ENCODE measurements at places on chromosomes 13 and 19. TPM values are rescaled to one million over a fixed set of nuclear protein-coding genes. Genes with fewer than 3 reads are reported as not detected.
A peak's percentile ranks its signal among the peaks of the same experiment; 100 is the strongest.

DNA sequence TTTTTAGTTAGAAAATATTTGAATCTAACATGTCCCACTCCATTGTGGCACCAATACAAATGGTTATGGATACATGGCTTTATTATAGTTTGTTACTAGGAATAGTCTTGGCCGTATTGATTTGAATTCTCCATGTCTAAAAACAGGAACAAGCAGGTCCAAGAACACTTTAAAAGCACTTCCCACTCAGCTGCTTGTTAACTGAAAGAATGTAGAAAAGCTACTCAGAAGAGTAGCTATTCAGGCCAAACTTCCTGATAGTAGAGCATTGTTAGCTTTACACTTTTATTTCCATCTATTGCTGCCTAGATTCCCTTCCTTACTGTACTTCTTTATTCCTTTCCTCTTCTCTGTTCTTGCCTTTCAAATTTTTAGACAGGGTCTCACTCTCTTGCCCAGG, 6.9 kb downstream of the PIBF1 start:
- DNase-seq = no peak

- no peak for DNase-seq
Measured at GRCh38 chr13:36746051-36746450, 72.2 kb downstream of the SERTM1 start.

Gene CD79A
- polyA plus RNA-seq = 0.43 TPM

GRCh38 chr19:1183543-1184172, 9.6 kb upstream of the SBNO2 start:
- no peak for DNase-seq

Gene CCNE1
- 0.74 TPM for polyA plus RNA-seq

DNA sequence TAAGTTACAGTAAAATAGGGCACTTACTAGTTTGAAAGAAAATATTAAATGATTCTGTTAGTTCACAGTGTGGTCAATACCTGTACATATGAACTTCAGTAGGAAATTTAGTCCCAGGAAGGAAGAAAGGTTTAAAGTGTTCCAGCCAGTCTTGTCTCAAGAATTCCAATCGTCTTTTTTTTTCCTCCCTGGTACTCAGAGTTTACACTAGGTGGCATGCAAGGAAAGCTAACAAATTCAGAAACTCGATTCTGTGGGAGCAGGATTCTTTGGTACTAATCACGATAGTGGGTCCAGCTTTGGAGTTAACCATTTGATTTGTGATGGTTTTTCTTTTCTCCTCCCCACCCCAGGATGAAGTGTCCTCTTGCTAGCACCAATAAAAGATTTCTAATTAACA, 43.6 kb downstream of the POLR1D start:
- no peak for DNase-seq

Gene SHD
- 15.7 TPM for polyA plus RNA-seq

- no peak for DNase-seq
Measured at GRCh38 chr19:13122275-13122878, 4.3 kb downstream of the NACC1 start.

- no peak for DNase-seq
Measured at GRCh38 chr13:86729206-86729605, 930.0 kb upstream of the SLITRK6 start.

DNA sequence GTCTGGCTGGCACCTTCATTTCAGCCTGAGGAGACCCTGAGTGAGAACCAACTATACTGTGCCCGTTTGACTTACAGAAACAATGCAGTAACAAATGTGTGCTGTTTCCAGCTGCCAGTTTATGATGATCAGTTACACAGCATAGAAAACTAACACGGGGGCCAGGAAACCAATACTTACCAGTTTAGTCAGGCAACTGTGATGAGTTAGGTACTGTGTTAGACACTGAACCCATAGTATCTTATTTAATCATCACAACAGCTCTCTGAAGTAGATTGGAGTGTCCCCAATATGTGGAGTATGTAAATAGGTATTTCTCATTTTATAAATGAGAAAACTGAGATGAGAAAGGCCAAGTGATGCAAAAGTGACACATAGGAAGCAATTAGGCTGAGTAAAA, 620.9 kb upstream of the KLF12 start:
- no peak for DNase-seq

Gene ZNF320
- polyA plus RNA-seq = 0.65 TPM

Gene DZIP1
- 0.46 TPM for polyA plus RNA-seq

DNA sequence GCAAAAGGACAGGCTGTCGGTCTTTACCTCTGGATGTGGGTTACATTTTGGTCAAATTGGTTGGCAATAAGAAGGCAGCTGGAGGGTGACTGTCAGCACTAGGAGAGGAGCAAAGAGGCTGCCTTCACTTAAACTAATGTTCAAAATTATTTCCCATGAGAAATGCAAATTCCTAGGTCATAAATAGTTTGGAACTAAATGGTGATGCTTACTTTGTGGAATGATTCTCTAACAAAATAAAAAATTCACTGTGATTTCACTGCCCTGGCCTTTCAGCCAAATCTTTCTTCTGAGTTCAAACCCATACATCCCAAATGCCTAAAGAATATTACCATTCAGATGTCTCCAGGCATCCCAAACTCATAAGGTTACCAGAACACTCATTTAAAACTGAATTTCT, 25.0 kb upstream of the OXGR1 start:
- DNase-seq = no peak

DNA sequence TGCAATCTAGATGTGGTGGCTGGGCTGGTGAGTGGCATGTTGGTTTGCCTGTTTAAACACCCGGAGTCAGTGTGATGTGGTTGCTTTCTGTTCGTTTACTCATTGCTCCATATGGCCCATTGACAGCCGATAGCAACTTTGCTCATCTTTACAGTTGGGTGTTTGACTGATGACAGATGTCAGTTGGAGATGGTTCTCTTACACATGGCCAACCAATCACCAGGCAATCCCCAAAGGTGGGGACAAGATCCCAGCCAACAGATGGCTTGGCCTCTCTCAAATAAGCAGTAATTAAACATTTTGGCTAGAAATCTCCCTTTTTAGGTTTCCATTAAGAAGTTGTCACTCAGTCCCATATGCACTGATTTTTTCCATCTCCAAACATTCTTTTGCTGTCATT, 497.1 kb upstream of the ARGLU1 start:
- no peak for DNase-seq

GRCh38 chr13:51870616-51871015, 8.8 kb downstream of the CCDC70 start:
- no peak for DNase-seq

DNA sequence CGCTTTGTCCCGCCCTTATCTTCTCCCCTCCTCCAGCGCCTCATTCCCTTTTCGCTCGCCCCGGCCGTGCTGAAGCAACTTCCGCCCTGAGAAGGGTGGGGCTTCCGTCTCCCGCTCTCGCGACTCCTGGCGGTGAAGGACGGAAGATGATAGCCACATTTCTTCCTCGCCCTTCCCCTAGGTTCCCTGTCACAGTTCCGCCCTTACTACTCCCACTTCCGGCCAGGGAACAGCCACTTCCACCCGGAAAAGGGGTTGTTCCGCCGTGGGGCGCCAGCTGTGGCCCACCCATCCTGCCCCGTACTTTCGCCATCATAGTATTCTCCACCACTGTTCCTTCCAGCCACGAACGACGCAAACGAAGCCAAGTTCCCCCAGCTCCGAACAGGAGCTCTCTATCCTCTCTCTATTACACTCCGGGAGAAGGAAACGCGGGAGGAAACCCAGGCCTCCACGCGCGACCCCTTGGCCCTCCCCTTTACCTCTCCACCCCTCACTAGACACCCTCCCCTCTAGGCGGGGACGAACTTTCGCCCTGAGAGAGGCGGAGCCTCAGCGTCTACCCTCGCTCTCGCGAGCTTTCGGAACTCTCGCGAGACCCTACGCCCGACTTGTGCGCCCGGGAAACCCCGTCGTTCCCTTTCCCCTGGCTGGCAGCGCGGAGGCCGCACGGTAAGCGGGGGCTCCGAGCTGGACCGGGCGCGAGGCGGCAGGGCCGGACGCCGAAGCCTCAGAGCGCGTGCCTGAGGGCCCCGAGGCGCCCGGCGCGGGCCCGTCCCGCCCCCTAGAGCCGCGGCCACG, at the start of gene RPS19:
TSS of gene RPS19 (plus strand) at position 638 of the 801 bp plus-strand sequence. CDS start 520 bp downstream, outside the sequence.
- peak; percentile 99 for DNase-seq

GRCh38 chr19:33704271-33704670, 82.5 kb downstream of the CHST8 start:
- no peak for DNase-seq

GRCh38 chr13:74575729-74576125, 441.5 kb upstream of the KLF12 start:
- peak; percentile 49 for DNase-seq

Gene RFPL4A
- polyA plus RNA-seq = 0.12 TPM

GRCh38 chr13:113877149-113877990, 13.5 kb upstream of the GAS6 start:
- no peak for DNase-seq

DNA sequence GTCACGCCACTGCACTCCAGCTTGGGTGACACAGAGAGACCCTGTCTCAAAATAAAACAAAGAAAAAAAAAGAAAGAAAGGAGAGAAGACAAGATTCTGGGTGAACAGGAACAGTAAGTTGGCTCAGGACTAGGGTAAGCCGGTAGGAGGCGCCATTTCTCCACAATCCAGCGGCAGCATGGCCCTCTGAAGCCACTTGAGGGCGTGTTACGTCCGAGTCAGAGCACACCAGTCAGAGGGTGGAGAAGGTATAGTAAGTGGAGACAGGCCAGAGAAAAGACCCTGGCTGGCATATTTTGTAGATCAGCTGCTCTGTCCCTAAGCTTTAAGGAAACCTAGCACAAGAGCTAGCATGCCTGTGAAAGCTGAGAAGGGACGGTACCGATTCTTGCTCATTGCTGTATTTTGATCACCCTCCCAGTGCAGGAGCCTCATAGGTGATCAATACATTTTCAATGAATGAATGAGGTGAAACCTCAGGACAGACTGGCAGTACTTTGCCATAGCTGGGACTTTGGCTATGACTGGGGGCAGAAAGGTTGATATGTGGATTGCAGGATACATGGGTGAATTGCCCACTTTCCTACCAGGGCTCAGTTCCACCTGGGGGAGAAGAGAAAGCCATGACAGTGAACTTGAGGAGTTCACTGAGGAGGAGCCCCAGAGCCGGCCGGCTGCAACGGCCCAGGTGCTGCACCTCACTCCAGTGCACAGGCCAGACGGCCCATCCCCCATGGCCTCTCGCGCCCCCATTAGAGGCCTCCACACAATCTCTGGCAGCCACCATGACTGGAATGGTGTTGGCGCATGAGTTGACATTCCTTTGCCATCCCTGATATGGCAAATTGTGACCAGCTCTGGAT, 23.5 kb downstream of the POU2F2 start:
- peak; percentile 84 for DNase-seq

GRCh38 chr19:2253106-2254063, 2.8 kb downstream of the JSRP1 start:
- no peak for DNase-seq

GRCh38 chr19:610071-610800, 20.6 kb downstream of the HCN2 start:
- DNase-seq = no peak

DNA sequence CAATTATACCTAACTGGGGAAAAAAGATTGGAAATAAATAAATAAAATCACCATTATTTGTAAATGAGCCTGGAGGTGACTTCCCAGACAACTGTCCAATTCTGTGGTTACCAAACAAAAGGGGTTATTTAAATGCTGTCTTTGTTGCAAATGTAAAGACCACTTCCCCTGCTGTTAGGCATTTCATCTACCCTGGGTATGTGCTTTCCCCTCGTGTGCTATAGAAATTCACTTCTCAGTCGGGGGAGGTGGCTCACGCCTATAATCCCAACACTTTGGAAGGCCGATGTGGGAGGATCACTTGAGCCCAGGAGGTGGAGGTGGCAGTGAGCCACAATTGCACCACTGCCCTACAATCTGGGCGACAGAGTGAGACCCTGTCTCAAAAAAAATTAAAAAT, 101.9 kb upstream of the AKAP11 start:
- no peak for DNase-seq

GRCh38 chr13:73960474-73960873, 173.7 kb downstream of the KLF12 start:
- no peak for DNase-seq

DNA sequence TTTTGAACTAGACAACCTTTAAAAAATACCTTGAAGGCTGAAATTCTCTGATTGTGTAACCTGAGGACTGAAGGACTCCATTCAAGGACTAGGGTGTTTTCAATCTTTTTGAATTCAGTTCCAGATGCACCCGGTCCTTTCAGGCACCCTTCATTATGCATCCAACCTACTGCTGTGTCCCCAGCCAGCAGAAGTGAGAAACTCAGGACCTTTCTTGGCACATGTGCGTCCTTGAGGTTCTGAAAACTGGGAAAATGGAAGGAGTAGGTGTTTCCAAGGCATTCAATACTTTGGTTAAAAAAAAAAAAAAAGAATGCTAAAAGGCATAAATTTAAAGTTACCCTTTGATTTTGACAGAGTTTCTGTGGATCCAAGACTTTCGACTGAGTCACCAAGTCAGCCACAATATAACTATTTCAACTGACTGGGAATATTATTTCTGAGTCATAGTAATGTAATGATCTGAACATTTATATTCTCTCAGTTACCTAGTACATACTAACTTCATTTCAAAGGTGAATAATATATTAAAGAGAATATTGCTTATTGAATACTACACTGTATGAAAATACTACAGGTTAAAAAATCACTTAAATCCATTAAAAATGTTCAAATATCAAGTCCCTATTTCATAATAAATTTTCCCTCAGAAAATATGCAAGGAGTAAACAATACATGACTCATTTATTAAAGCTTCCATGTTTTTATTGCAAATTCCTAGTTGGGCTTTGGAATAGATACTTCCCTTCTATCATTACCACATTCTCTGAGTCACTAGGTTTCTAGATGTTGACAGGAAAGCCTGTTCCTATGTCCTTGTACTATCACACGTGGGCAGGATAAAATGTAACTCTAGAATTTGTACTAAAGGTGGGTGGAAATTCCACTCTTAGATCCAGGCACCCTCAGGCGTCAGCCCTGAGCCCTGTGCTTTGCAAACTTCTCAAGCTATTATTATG, 2.4 kb upstream of the ITGBL1 start:
- no peak for DNase-seq

Gene FFAR3
- polyA plus RNA-seq = not detected

Gene S1PR5
- 0.36 TPM for polyA plus RNA-seq

DNA sequence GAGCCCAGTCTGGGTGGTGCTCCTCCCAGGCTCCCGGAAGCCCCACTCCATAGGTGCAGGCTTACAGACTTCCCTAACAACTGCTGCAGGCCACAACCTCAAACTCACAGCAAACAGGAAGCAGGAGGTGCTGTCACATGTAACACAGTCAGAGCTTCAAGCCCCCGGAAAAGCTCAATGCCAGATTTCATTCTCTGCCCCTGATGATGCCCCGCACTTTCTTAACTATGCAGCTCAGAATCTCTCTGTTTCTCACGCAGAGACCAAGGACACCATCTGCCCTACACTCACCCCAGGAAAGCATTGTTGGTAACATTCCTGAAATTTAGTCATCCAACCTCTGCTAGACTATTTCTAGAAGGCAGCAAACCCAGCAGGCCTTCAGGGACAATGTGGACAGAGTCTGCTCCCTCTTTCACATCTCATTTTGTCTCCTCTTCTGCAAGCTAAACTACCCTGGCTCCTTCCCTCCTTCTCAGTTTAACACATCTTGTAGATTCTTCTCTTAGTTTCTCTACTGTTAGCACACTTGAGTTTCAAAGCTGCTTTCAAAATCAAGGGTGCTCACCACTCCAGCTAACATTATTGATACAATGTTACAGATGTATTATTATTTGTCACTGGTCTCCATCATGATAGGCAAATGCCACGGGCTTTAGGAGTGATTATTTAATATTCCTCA, 162.5 kb downstream of the KCTD12 start:
- no peak for DNase-seq

- DNase-seq = no peak
Measured at GRCh38 chr13:32720026-32720425, 133.8 kb downstream of the PDS5B start.

GRCh38 chr19:11090264-11090996, 1.2 kb downstream of the LDLR start:
- peak; percentile 96 for DNase-seq
